AG09319 (cell line): ENCODE measurements at places on chromosomes 6 and 20.

DNA sequence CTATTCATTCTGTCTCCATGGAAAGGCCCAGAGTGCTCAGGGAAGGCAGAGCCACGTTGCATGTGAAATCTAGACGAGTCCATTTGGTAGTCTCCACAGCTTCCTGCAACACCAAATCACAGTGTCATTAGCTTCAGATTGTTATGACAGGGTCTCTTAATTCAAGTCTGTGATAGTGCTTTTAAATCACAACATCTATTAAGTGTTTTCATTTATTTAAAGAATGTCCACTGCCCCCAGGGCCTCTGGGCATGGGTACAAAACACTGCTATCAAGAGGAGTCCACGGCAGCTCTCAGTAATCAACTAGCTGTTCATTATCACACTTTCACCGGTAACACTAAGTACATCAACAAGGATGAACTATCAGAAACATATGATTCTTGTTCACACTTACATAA is 455.9 kb upstream of the JARID2 start:
- no peak for DNase-seq

- DNase-seq, result no peak
These were observed 3.5 kb downstream of the DLGAP4 start for GRCh38 chr20:36309643-36310042.

- DNase-seq, result no peak
These were observed 9.9 kb upstream of the ID4 start for GRCh38 chr6:19827247-19827646.

- DNase-seq, result no peak
These were observed 129.3 kb upstream of the KCNK16 start for GRCh38 chr6:39451831-39452230.

- no peak for DNase-seq
These were observed 435 bp downstream of the ZSWIM3 start for GRCh38 chr20:45857882-45858216.

DNA sequence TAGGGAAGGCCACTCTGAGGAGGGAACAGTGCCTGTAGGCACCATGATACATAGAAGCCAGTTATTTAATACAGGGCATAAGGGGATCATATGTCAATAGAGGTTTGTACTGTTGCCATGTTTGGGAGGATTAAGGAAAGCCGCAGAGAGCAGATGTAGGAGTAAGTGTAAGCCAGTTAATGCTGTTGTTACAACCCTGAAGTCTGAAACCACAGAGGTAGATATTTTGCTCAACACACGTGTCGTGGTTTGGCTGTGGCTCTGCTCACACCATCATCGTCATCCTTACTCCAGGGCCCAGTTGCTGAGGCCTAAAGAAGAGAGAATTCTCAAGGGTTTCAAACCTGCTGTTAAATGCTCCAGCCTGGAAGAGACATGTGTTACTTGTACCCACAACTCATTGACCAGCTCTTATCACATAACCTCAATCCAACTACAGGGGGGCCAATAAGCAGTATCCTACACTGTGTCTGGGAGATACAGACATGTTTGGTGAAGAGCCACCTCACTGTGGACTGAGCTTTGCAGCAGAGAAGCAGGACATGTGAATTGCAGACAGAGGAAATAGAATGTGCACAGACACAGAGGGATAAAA is 31.0 kb upstream of the PSMF1 start:
- DNase-seq, result no peak

GRCh38 chr20:3744806-3745685 is 12.6 kb downstream of the HSPA12B start:
- no peak for DNase-seq

GRCh38 chr20:57162362-57162652 is 104.1 kb downstream of the BMP7 start:
- no peak for DNase-seq

- no peak for DNase-seq
These were observed 65.2 kb upstream of the ANKEF1 start for GRCh38 chr20:9969626-9970025.

- no peak for DNase-seq
These were observed 374.1 kb downstream of the BCKDHB start for GRCh38 chr6:80480421-80481157.

DNA sequence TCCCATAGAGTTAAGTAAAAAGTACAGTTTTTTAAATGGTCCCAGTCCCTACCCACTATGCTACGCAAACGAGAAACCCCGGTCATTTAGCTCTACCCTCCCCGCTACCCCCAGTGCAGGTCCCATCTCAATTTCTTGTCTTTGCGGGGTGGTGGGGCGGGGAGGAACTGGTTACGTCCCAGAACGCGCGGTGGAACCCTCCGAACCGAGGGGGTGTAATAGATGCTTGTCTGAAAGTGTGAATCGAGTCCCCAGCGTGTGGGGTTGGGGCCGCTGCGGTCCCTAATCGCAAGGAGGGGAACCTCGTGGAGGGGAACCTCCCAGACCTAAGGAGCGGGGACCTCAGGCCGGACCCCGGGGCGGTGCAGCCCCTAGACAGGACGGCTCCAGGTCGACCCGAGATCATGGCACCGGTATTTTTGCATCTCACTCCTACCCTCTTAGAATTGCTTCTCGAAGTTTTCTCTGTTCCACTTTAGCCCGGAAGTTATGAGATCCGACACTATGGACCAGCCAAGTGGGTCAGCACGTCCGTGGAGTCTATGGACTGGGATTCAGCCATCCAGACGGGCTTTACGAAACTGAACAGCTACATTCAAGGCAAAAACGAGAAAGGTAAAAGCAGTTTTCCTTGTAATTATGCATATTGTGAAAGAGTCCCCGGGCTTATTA is 779 bp downstream of the HEBP2 start:
- no peak for DNase-seq

DNA sequence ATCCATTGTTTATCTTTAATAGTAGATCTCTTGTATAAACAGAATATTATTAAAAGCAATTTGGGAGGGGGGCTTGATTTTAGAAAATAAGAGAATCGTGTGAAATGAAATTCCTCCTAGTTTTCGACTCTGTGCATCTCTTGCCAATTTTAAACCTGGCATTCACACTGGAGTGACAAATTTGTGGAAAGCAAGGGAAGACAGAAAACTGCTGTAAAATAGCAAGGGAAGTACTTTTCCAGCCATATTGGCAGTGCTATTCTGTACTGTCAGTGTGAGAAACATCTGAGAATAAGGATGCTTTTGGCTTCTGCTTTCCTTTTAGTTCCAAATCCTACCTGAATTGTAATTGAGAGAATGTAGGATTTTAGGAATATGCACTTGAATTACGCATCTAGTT is 40.2 kb downstream of the TOP1 start:
- DNase-seq, result no peak

DNA sequence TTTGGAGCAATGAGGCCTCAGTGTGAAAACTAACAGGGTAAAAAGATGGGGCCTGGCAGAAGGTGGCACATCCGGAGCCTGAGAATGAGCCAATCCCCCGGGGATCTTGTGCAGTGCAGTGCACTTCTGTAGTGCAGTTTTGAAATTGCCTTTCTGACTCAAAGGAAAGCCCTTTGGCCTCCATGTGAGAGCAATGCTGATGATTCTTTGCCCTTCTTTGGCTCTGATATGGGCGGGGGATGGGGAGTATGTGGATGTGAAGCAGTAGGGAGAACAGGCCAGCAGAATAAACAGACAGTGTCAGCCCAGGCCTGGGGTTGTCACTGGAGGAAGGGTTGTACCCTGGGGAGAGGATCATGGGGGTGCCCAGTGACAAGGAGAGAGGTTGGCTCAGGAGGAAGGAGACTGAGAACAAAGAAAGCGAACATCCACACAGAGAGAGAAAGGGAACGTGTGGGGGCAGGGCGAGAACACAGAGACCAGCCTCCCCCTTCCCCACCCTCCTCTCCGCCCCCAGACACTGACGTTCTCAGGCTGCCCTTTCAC is 351.2 kb downstream of the CDC5L start:
- DNase-seq, result no peak

DNA sequence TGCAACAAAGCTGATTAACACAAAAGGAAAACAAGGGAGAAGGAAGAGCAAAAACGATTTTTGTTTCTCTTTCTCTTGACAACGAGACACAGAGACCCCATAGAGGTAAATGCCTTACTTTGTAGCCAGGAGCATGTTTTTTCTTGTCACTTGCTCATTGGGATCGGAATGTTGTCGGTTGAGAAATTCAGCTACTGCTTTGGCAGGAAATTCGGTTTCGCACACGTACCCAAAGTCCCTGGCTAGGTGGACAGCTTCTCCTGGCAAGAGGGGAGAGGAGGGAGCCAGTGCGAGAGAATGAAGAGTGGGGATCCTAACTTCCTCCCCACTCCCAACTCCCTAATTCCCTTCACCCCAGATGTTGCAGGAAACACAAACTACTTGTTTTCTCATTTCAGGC is 14.5 kb downstream of the TFAP2A start:
- no peak for DNase-seq

DNA sequence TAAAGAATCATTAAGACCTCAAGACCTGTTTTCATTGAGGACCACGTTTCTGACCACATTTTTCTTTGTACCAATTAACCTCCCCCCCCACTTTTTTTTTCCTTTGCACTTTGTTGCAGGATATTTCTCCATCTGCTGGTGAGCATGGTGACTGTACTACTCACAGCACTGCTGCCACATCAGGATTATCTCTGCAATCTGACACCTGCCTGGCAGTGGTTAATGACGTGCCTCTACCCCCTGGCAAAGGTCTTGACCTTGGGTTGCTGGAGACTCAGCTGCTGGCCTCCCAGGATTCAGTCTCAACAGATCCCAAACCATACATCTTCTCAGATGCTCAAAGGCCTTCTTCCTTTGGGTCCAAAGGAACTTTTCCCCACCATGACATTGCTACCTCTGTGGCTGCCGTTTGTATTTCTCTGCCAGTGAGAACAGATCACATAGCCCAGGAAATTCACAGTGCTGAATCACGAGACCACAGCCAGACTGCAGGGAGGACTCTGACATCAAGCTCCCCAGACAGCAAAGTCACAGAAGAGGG is 46.6 kb upstream of the EDN3 start:
- DNase-seq, result no peak

GRCh38 chr6:124064317-124065113 is 260.9 kb downstream of the NKAIN2 start:
- DNase-seq, result no peak

DNA sequence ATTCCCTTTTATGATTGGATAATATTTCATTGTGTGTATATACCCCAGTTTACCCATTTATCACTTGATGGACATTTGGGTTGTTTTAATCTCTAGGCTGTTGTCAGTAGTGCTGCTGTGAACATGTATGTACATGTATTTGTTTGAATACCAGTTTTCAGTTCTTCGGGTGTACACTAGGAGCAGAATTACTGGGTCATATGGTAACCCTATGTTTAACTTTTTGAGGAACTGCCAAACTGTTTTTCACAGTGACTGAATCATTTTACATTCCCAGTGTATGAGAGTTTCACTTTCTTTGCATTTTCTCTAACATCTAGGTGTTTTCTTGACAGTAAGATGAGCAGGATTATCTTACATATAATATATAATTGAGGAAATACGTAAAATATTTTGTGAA is 44.7 kb upstream of the ADIG start:
- no peak for DNase-seq

- DNase-seq, result no peak
These were observed 489.8 kb upstream of the MANEA start for GRCh38 chr6:95087394-95088097.
